PC-9 (cell line): ENCODE measurements at places on chromosomes 3 and 15. TPM values are rescaled to one million over a fixed set of nuclear protein-coding genes. Genes with fewer than 3 reads are reported as not detected.

- DNase-seq = no peak
- no peaks in the 10 kb centered on the region for H3K4me1 ChIP-seq
- H3K27ac ChIP-seq = no peak overlapping the region
- H3K36me3 ChIP-seq = no peaks in the 10 kb centered on the region
- H3K27me3 ChIP-seq = no peaks in the 10 kb centered on the region
- no peak overlapping the region for H3K4me3 ChIP-seq
These were observed 125.6 kb downstream of the ADAMTS17 start for GRCh38 chr15:100216182-100216581.

- H3K4me3 ChIP-seq = no peak overlapping the region
- H3K27me3 ChIP-seq = no peaks in the 10 kb centered on the region
- no peaks in the 10 kb centered on the region for H3K36me3 ChIP-seq
- no peak for DNase-seq
- H3K4me1 ChIP-seq = no peaks in the 10 kb centered on the region
These were observed 14.2 kb upstream of the MB21D2 start for GRCh38 chr3:192931825-192932224.

Gene SHC4
- 0.18 and 0.44 TPM in 2 replicates for total RNA-seq

Gene GLDN
- total RNA-seq = not detected in 2 replicates

DNA sequence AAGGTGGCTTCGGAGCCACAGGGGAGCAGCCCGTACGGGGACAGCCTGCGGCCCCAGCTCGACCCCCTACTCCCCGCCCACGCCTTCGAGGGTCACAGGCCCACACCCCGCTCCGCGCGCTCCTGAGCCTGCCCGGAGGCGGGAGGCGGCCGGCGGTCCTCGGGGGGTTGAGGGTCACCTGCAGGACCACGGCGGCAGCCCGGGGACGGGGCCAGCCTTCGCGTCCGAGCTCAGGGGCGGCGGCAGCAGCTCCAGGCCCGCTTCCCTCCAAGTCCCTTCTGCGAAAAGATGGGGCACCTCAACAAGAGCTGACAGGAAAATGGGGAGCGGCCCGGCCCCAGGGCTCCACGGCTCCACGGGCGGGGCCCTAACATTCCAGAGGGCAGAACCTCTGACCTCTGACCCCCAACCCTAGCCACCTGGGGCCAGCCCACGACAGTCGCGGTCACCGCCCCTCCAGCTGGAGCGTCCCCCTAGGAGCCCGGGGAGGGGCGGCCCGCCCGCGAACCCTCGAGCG, 428 bp downstream of the LYSMD4 start:
- H3K27me3 ChIP-seq = no peaks in the 10 kb centered on the region
- no peak for DNase-seq
- H3K36me3 ChIP-seq = no peaks in the 10 kb centered on the region
- H3K4me3 ChIP-seq = peak overlapping the region; percentile 78
- H3K27ac ChIP-seq = no peak overlapping the region

DNA sequence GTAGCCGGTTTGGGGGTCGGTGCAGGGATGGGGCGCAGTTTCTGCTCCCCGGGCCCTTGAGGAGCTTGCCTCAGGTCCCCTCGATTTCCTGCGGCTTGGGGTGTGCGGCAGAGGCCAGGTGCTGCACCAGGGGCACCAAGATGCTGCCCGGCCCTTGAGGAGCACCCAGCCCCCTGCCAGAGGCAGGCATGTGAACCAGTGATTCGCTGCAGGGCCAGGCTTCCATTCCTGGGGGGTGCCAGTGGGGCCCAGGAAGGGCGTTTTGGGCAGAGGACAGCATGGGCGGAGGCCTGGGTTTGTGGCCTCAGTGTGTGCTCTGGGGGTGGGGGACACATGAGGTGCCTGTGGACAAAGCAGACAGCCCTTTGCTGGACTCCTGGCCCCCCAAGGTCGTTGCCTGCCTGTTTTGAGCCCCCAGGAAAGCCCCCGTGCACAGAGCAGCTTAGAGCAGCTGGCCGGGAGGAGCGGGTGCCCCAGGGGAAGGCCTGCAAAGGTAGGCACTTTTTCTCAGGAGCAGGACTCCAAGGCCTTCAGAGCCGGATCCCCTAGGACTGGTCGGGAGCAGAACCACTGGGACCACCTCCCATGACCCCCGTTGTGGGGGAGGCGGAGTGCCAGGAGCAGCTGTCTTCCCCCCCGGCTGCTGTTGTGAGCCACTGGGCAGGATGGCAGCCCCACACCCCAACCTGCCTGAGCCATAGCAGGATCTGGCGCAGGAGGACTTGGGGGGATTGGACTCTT, 1.6 kb downstream of the PLXNA1 start:
- DNase-seq = no peak
- no peak overlapping the region for H3K27ac ChIP-seq
- H3K4me3 ChIP-seq = peak overlapping the region; percentile 83
- peaks cover 12% of the 10 kb centered on the region; the same call in 1 of the 2 replicates for H3K4me1 ChIP-seq
- H3K27me3 ChIP-seq = no peaks in the 10 kb centered on the region

DNA sequence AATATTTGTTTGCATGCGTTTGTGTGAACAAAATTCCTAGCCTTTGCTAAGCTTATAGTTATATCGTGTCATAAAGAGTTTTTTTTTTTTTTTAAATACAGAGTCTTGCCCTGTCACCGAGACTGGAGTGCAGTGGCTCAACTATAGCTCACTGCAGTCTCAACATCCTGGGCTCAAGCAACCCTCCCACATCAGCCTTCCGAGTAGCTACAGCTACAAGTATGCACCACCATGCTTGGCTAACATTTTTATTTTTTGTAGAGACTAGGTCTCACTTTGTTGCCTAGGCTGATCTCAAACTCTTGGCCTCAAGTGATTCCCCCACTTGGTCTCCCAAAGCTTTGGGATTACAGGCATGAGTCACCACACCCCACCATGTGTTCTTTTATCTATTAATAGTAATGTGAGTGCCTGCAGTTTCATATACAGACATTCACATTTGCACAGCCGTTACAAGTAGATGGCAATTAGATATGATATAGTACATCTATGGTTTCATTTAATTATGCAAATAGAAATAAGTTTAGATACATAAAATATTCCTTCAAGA, 848.6 kb downstream of the PDCD6IP start:
- no peak overlapping the region for H3K4me3 ChIP-seq
- no peak for DNase-seq
- H3K27ac ChIP-seq = no peak overlapping the region
- H3K36me3 ChIP-seq = no peaks in the 10 kb centered on the region

DNA sequence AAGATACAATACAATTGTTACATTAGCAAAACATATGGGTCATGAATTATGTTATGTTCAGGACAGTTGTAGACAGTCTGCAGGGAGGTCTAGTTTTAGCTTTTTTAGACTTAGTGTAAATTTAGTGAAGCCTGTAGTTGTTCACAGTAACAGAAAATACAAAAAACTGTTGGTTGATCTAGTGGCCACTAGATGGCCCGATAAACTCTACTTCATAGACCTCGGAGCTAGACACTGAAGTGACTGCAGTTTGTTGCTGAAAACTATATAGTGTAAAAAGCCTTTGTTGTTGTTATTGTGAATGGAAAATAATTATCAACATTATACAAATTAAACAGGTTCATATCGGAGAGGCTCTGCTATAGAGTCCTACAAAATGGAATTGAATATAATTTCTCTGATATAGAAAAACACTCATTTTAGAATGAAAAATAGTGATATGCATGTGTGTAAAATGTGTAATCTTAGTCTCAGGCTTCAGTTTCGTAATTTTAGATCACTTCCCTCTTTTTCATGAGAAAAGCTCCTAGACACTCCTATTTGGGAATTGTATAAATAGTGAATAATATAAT, 18.3 kb downstream of the MAGEL2 start:
- no peaks in the 10 kb centered on the region for H3K36me3 ChIP-seq
- peaks cover 11% of the 10 kb centered on the region; the same call in 1 of the 2 replicates for H3K27me3 ChIP-seq
- H3K27ac ChIP-seq = no peak overlapping the region
- no peak for DNase-seq

DNA sequence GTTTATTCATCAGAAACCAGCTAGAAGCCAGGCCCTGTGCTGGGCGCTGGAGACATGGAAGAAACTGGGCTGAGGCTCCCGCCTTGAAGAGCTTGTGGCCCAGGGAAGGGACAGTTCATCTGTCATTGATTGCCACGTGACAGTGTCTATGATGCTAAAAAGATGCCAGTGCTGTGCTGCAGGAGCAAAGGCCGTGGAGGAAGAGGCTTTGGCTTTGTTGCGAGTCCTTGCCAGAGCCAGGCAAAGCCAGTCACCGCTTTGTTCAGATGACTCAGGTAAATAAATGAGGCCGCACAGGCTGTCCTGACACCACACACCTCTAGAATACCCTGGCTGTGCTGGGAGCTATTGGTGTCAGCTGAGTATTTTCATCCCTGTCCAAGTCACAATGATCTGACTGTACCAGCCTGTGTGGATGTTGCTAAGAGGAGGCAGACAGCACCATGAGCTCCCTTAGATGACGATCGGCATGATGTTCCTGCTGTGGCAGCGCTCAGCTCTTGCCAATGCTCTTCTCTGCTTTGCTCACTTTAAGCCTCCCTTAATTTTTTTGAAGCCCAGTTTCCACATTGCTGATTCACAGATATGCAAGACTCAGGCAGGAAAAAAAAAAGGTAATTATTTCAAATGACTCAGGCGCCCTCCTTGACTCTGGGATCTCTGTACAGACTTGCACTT, 77.5 kb downstream of the CCNL1 start:
- peak overlapping the region; percentile 9; the same call in 1 of the 2 replicates for H3K4me3 ChIP-seq
- H3K4me1 ChIP-seq = peaks cover 56% of the 10 kb centered on the region
- H3K36me3 ChIP-seq = no peaks in the 10 kb centered on the region
- H3K27me3 ChIP-seq = no peaks in the 10 kb centered on the region

DNA sequence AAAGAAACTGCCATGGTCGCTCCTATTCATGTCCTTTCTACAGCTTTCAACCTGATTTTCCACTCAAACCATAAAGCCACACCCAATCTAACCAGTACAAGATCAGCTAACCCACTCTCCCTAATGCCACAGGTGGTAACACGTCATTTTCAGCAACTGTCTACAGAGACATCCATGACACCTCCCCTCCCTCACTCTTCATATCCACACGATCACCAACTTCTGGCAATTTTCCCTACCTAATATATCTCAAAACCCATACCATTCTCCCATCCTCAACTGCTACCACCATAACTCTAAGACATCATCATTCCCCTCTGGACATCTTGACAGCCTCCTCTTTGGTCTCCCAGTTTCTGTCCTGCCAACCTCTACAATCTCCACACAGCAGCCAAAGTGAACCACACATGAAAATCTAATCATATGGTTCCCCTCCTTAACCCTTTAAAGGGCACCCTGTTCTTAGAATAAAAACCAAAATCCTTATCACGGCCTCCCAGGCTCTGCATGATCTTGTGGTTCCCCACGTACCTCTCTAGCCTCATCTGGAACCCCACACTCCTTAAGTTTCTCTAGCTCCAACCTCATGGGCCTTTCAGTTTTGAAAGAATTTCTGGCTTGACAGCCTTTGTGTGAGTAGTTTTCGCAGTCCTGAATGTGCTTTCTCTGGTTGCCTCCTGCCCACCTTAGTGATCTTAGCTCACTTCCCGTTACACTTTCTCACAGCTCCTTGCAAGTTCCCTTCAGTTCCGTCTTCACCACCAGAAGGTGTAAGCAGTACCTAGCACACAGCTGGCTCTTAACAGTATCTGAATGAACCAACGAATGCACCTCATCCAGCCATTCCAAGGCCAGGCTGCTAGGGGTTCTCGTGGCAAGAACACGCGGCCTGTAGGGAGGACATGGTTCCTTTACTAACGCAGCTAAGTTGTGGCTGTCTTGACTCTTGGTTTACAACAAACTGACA, 33.4 kb downstream of the SPINK8 start:
- DNase-seq = no peak
- peaks cover 12% of the 10 kb centered on the region for H3K4me1 ChIP-seq
- H3K27ac ChIP-seq = peak overlapping the region; percentile 90; the same call in 1 of the 2 replicates
- H3K36me3 ChIP-seq = 0 out of 2 replicates have a peak, but pooled peaks cover 4% of the 10 kb centered on the region
- peak overlapping the region; percentile 71 for H3K4me3 ChIP-seq
- H3K27me3 ChIP-seq = no peaks in the 10 kb centered on the region

GRCh38 chr3:159260049-159260662, 458.3 kb downstream of the MFSD1 start:
- H3K27ac ChIP-seq = no peak overlapping the region
- peak; percentile 45 for DNase-seq

DNA sequence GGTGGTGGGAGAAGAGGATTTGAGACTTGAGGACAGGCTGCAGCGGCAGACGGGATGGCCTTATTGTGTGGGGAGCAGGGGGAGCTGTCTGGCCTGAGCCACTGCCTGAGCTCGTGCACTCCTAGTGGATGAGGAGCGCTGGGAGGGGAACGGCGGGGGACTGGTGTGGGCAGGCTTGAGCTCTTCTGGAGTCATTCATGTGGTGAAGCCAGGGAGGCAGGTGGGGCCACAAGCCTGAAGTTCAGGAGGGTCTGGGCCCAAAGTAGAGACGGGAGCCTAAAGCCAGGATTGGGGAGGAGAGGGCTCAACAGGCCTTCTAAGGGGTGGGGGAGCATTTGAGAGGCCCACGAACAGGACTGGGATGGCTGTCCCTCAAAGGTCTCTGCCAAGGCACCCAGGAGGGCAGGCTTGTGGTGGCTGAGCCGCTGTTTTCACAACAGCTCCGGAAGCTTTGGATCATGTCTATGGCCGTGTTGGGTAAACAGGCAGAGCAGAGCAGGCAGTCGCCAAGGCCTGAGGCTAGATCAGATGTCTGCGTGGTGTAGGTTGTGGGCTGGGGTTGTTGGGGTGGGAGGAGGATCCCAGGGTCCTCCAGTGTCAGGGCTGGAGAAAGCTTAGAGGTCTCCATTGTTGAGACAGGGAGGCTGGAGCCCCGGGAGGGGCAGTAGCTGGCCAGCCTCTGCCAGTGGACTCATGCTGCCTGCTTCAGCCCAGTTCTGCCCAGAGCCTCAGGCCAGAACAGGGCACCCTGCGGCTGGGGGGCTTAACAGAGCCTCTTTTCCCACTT, 8.2 kb downstream of the PRKCD start:
- DNase-seq = no peak
- no peaks in the 10 kb centered on the region for H3K36me3 ChIP-seq
- no peaks in the 10 kb centered on the region for H3K27me3 ChIP-seq
- no peak overlapping the region for H3K4me3 ChIP-seq

Gene LTK
- 0.11 and 0.28 TPM in 2 replicates for total RNA-seq

GRCh38 chr15:40330368-40330836, 6.9 kb downstream of the INAFM2 start:
- DNase-seq = no peak
- no peak overlapping the region for H3K4me3 ChIP-seq
- H3K27ac ChIP-seq = no peak overlapping the region
- H3K4me1 ChIP-seq = peaks cover 5% of the 10 kb centered on the region
- no peaks in the 10 kb centered on the region for H3K36me3 ChIP-seq

DNA sequence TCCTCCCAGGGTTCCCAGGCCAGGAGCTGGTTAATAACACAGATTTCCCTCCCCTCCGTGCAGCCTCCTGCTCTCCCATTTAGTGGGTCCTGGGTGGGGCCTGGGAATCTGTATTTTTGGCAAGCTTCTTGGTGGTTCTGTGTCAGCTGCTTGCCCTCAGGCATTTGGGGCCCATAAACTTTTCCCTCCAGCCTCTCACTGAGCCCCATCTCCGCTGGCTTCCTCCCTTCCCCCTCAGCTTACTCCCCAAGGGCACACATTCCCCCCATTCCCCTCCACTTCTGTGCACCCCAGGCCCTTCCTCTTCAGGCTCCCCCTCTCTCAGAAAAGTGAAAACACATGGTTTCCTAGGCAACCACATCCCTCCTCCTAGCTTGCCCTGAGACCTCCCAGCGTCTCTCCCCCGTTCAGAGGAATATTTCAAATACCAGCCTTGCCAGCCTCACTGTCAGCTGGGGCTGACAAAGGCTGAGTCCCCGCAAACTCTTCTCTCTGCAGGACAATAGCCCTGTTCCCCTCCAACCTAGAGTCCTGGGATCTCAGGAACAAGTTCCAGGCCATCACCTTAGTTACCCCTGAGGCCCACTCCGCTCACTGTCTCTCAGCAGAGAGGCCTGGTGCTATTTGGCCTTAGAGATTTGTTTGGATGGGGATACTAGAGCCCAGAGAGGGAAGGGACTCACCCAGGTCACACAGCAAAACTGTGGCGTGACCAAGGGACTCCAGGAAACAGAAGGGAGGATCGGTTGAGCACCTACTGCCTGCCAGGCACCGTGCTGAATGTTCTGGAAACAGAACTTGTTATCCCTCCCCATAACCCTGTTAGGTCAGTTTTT, 44.6 kb upstream of the SMAD6 start:
- DNase-seq = no peak
- no peak overlapping the region for H3K4me3 ChIP-seq
- H3K4me1 ChIP-seq = peaks cover 9% of the 10 kb centered on the region; the same call in 1 of the 2 replicates
